ENCODE measurements at places on chromosomes 7 and 10. TPM values are rescaled to one million over a fixed set of nuclear protein-coding genes. Genes with fewer than 3 reads are reported as not detected.

Gene WNT2
- total RNA-seq = 1.3 TPM

Gene WDR11
- 51.0 TPM for total RNA-seq

Gene SFXN2
- 18.1 TPM for total RNA-seq

Gene SH2B2
- total RNA-seq = 1.4 TPM

Gene AUTS2
- 24.4 TPM for total RNA-seq

Gene GRM8
- total RNA-seq = 4.9 TPM

Gene EEPD1
- 12.3 TPM for total RNA-seq

Gene DNAJC12
- 35.7 TPM for total RNA-seq

Gene AS3MT
- 18.8 TPM for total RNA-seq

Gene OR6B1
- not detected for total RNA-seq

Gene SLIT1
- total RNA-seq = 0.09 TPM

Gene VPS26A
- 13.3 TPM for total RNA-seq

Gene TMEM229A
- total RNA-seq = not detected

Gene ANKRD2
- total RNA-seq = not detected

Gene OR2A7
- 1.6 TPM for total RNA-seq

Gene EBLN1
- total RNA-seq = not detected

Gene CACUL1
- total RNA-seq = 13.5 TPM

Gene RPEL1
- total RNA-seq = not detected

Gene GIMAP6
- 17.5 TPM for total RNA-seq

Gene NACAD
- 0.09 TPM for total RNA-seq

Gene TUBAL3
- 0.75 TPM for total RNA-seq

Gene ICA1
- total RNA-seq = 3.5 TPM

Gene CALCR
- total RNA-seq = not detected

Gene VWDE
- 0.59 TPM for total RNA-seq

Gene MOGAT3
- 1.8 TPM for total RNA-seq

Gene OPALIN
- not detected for total RNA-seq
